ENCODE measurements at places on chromosomes 2 and 18. TPM values are rescaled to one million over a fixed set of nuclear protein-coding genes. Genes with fewer than 3 reads are reported as not detected.
A peak's percentile ranks its signal among the peaks of the same experiment; 100 is the strongest.

GRCh38 chr18:2897448-2898185, 50.8 kb downstream of the EMILIN2 start:
- H3K4me3 ChIP-seq: no peak overlapping the region
- H3K27me3 ChIP-seq: peaks cover 4% of the 10 kb centered on the region
- H3K27ac ChIP-seq: no peak overlapping the region
- no peaks in the 10 kb centered on the region for H3K4me1 ChIP-seq
- DNase-seq: peak; percentile 7

- DNase-seq: no peak
- no peaks in the 10 kb centered on the region for H3K4me1 ChIP-seq
- no peak overlapping the region for H3K4me3 ChIP-seq
- H3K36me3 ChIP-seq: no peaks in the 10 kb centered on the region
- no peak overlapping the region for H3K27ac ChIP-seq
- no peaks in the 10 kb centered on the region for H3K27me3 ChIP-seq
These were observed 282.8 kb upstream of the VWC2L start for GRCh38 chr2:214128040-214128439.

GRCh38 chr2:226487573-226487972, 312.0 kb downstream of the IRS1 start:
- no peaks in the 10 kb centered on the region for H3K27me3 ChIP-seq
- no peaks in the 10 kb centered on the region for H3K36me3 ChIP-seq
- H3K27ac ChIP-seq: no peak overlapping the region
- H3K4me1 ChIP-seq: no peaks in the 10 kb centered on the region
- DNase-seq: no peak
- no peak overlapping the region for H3K4me3 ChIP-seq

The OTOS gene
- total RNA-seq: not detected

The LYPD1 gene
- total RNA-seq: 0.31 TPM

DNA sequence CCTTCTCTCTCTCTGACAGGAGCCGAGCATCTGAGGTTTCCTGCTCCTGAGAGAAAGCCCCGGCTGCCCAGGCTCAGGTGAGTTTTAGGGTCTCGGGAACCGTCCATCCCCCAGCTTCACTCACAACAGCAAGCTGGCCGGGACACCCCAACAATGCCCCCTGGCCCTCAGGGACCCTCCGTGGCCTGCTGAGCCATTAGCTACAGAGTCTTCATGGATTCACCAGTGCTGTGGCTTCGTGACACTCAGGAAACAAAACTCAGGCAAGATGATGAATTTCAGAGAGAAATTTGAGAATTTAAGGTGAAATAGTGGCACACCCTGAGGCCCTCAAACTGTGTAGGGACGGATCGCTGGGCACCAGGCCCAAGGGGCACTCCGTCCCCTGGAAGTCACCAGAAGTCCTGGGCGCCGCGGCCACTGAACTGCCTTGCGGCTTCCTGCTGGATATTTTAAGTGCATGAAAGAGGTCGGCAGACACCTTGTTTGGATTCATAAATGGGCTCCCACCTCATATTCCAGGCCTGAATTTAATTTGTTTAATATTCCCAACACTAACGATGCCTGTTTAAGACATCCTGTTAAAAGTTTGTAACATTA, 368.3 kb upstream of the SALL3 start:
- H3K4me1 ChIP-seq: no peaks in the 10 kb centered on the region
- H3K4me3 ChIP-seq: no peak overlapping the region
- no peaks in the 10 kb centered on the region for H3K27me3 ChIP-seq
- no peaks in the 10 kb centered on the region for H3K36me3 ChIP-seq

GRCh38 chr2:217822296-217823252, 180.2 kb downstream of the TNS1 start:
- DNase-seq: peak; percentile 71
- peak overlapping the region; percentile 12 for H3K27ac ChIP-seq
- no peaks in the 10 kb centered on the region for H3K36me3 ChIP-seq
- H3K4me3 ChIP-seq: no peak overlapping the region

The DSG4 gene
- total RNA-seq: not detected

The PSMA8 gene
- not detected for total RNA-seq

The SNORC gene
- 0.70 TPM for total RNA-seq

DNA sequence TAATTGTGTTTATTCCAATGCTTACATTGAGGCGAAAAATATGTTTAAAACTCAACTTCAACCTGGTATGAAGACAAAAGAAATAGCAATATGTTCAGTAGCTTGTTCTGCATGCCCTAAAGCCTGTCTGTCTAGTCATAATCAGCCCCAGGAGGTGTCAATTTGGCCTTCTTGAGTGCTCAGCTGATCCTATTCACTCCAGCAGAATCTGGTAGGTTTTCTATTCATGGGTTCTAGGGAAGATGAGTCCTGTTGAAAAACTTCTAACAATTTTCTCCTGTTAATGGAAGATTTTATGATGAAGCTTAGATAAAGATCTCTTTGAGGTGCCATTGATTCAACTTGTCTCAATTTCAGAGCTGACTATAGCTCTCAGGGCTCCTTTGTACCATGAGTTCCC, 402.0 kb upstream of the UBE2E3 start:
- H3K27ac ChIP-seq: no peak overlapping the region
- H3K4me3 ChIP-seq: no peak overlapping the region
- no peaks in the 10 kb centered on the region for H3K27me3 ChIP-seq

DNA sequence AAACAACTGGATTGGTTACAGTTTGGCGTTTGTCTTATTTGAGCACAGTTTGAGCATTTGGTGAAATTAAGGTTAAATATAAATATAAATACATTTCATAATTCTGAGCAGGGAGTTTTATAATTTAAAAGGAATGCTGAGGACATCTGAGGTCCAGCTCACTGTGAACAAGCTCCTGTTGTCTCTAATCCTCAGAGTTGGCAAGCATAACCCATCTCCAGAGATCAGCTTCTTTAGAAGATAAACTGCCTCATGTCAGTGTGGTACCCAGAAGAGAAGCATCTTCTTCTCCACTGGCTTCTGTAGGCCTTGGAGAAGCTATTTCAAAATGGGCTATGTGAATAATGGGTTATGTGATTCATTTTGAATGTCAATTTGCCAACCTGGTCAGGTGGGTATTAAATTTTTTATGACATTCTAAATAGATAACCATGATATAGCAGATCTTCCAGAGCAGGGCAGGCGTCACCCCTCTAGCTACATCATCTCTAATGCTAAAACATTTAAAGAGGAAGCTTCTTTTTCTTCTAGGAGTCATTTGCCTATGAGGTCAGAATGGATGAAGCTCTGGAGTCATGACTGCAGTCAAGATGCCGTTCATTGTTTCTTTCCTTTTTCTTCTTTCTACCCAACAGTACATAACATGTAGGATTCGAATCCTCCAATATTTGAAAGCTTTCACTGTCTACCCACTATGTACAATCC, 324.0 kb downstream of the RNF144A start:
- H3K4me3 ChIP-seq: no peak overlapping the region
- no peaks in the 10 kb centered on the region for H3K27me3 ChIP-seq
- H3K4me1 ChIP-seq: no peaks in the 10 kb centered on the region
- no peaks in the 10 kb centered on the region for H3K36me3 ChIP-seq
- DNase-seq: no peak
- H3K27ac ChIP-seq: no peak overlapping the region

DNA sequence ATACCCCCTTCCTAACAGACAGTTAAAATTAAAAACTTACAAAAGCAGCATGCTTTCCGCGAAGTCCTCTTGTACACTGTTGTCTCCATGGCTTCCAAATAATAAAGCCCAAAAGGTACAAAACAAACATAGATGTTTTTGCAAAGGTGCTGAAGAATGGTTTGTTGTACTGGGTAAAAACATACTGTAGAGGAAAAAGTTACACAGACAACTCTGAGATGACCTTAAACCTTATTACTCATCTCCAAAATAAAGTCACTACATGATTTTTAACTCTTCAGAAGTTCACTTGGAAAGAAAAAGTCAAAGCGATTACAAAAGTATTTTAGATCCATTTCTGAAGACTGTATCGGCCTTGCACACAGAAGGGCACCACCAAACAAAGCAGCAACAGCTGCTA, 6.1 kb downstream of the SLC35F5 start:
- no peak overlapping the region for H3K4me3 ChIP-seq
- DNase-seq: no peak
- no peaks in the 10 kb centered on the region for H3K27me3 ChIP-seq

- H3K4me1 ChIP-seq: peaks cover 15% of the 10 kb centered on the region
- H3K4me3 ChIP-seq: no peak overlapping the region
- no peaks in the 10 kb centered on the region for H3K27me3 ChIP-seq
- no peak for DNase-seq
- H3K36me3 ChIP-seq: no peaks in the 10 kb centered on the region
- no peak overlapping the region for H3K27ac ChIP-seq
These were observed 208.6 kb downstream of the RBM43 start for GRCh38 chr2:151052850-151053660.

DNA sequence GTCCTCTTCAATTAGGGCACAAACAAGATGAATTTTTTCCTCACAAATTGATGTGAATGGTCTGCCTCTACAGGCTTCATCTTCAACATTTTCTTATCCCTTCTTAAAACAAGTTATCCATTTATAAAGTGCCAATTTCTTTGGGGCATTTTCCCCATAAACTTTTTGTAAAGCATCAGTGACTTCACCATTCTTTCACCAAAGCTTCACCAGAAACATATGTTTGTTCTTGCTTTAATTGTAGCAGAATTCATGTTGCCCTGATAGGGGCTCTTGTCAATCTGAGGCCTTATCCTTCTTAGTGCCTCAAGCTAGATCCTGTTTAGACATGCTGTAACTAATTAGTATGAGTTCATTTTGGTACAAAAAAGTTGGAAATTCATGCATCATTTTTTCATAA, 226.2 kb downstream of the TNS1 start:
- H3K27ac ChIP-seq: no peak overlapping the region
- no peak for DNase-seq
- no peaks in the 10 kb centered on the region for H3K4me1 ChIP-seq

DNA sequence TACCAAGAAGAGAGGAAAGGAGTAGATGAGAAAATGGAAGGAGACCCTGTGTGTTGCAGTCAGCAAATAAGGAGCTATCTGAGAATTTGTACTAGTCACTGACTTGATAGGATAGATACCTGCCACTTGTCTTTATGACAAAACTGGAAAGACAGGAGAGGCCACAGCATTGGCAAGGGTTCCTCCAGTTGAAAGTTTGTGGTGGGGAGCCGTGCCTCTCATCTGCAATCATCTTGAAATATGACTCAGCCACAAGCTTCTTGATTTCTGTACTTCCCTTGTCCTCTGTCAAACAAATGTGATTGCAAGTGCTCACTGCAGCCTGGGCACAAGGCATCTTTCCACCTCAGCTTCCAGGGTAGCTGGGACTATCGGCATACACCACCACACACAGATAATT, 99.1 kb downstream of the GREB1L start:
- H3K4me3 ChIP-seq: no peak overlapping the region
- H3K27ac ChIP-seq: no peak overlapping the region
- no peaks in the 10 kb centered on the region for H3K27me3 ChIP-seq
- no peaks in the 10 kb centered on the region for H3K36me3 ChIP-seq

The NYAP2 gene
- total RNA-seq: under 0.01 TPM

The GALR1 gene
- 0.39 TPM for total RNA-seq

- DNase-seq: no peak
- no peak overlapping the region for H3K27ac ChIP-seq
- H3K4me3 ChIP-seq: no peak overlapping the region
- no peaks in the 10 kb centered on the region for H3K27me3 ChIP-seq
- H3K36me3 ChIP-seq: no peaks in the 10 kb centered on the region
These were observed 190.4 kb downstream of the PMAIP1 start for GRCh38 chr18:60090170-60090569.

GRCh38 chr2:237214963-237215362, 129.3 kb downstream of the COPS8 start:
- H3K27ac ChIP-seq: no peak overlapping the region
- no peak for DNase-seq
- no peaks in the 10 kb centered on the region for H3K36me3 ChIP-seq
- H3K27me3 ChIP-seq: no peaks in the 10 kb centered on the region
- no peak overlapping the region for H3K4me3 ChIP-seq
- peaks cover 13% of the 10 kb centered on the region for H3K4me1 ChIP-seq

The GAL3ST2 gene
- total RNA-seq: not detected

- H3K27ac ChIP-seq: no peak overlapping the region
- H3K27me3 ChIP-seq: no peaks in the 10 kb centered on the region
- H3K4me1 ChIP-seq: no peaks in the 10 kb centered on the region
- no peak overlapping the region for H3K4me3 ChIP-seq
- no peak for DNase-seq
- no peaks in the 10 kb centered on the region for H3K36me3 ChIP-seq
These were observed 51.3 kb upstream of the ZNF397 start for GRCh38 chr18:35189510-35189909.

The CD207 gene
- not detected for total RNA-seq

DNA sequence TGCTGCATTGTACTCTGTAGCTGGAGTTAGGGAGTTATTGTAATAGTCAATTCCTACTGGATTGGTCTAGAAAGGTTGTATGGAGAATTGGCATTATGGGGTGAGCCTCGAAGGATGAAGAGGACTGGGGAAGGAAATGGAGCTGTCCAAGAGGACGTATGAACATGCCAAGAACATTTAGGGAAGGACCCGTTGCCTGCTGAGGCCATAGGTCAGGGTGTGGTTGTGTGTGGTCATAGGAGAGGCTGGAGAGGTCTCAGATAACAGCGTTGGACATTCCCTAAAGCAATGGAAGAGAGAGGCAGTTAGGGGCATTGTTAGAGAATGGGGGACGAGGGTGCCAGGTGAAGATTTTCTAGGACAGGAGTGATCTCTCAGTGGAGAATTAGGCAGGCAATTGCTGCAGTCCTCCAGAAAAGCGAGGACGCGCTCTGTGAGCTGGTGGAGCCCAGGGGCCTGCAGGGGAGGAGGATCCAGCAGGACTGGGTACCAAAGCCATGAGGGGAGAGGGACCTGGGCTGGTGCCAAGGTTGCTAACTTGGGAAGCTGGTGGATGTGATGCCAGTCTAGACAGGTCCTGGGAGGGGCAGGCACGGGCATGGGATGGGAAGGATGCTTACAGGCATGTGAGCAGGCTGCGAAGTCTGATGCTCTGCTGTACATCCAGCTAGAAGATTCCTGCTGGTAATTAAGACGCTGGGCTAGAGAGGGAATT, 9.4 kb upstream of the PSD4 start:
- peaks cover 25% of the 10 kb centered on the region for H3K4me1 ChIP-seq
- peak overlapping the region; percentile 94 for H3K27ac ChIP-seq
- H3K36me3 ChIP-seq: no peaks in the 10 kb centered on the region
- no peak overlapping the region for H3K4me3 ChIP-seq
- DNase-seq: no peak
